ENCODE measurements at places on chromosomes 2 and 18. TPM values are rescaled to one million over a fixed set of nuclear protein-coding genes. Genes with fewer than 3 reads are reported as not detected.
A peak's percentile ranks its signal among the peaks of the same experiment; 100 is the strongest.

DNA sequence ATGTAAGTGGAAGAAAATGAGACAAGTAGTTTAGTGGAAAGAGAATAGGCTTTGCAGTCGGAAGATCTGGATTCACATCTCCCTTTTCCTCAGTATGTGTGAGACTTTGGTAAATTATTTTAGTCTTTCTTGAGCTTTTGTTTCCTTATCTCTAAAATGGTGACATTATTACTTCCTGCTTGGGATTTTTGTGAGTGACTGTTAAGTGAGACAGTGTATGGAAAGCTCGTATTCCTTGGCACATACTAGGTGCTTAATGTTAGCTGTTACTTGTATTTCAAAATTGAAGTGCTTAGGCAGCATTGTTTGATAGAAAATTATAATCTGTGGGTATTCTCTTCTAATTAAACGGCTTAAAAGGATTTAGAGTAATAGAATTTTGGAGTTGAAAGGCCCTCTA lies 2.0 kb downstream of the ZNF638 start:
- no peak for DNase-seq

- peak; percentile 10 for DNase-seq
These were observed 26.5 kb downstream of the SLC4A5 start for GRCh38 chr2:74316627-74317295.

GLI2 gene
- 0.32 TPM for polyA plus RNA-seq

DNA sequence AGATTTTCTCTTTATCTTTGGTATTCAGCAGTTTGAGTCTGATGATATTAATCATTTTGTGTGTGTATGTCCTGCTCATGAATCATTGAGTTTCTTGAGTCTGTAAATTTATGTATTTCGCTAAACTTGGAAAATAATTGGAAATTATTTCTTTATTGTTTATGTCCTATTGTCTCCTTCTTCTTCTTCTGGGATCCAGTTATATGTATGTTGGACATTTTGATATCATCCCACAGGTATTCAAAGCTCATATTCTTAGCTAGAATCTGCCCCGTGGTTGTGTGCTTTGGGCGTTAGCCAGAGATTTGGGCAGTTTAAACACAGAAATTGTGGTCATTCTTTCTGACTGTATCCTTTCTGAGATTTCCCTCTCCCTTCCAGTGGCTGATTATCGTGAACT lies 243.0 kb upstream of the SPRED2 start:
- DNase-seq = no peak

DNA sequence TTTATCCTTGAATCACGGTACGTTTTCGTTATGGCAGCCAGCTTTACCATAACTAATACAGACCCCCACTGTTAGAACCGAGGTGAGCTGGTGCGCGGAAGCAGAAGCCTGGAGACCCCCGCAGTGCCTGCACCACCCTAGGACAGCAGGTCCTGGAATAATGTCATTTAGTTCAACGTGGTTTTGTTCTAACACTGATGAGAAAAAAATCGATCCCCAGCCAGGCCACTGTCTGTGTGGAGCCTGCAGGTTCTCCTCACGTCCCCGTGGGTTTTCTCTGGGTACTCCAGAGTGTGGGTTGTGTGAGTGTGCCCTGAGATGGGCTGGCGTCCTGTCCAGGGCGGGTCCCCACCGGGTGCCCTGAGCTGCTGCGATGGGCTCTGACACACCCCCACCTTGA lies 69.9 kb upstream of the ST3GAL5 start:
- no peak for DNase-seq

DNA sequence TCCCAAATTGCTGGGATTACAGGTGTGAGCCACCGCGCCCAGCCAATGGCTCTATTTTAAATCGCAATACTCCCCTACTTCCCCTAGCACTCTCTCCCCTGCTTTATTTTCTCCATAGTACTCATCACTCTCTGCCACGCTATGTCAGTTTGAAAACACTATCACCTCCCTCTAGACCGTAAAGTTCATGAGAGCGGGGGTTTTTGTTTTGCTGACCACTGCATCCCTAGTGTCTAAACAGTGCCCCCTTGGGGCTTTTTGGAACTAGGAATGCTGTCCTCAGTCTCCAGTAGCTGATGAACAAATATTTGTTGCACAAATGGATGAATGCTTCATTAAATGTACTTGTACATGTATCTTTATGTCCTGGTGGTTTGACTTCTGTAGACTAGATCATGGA lies 44.1 kb downstream of the ATOH8 start:
- no peak for DNase-seq

THSD7B gene
- polyA plus RNA-seq = 0.34 TPM

GRCh38 chr18:2992995-2993877 lies 19.7 kb downstream of the LPIN2 start:
- no peak for DNase-seq

- peak; percentile 21 for DNase-seq
These were observed 43.5 kb upstream of the NXPH2 start for GRCh38 chr2:138823666-138824065.

DNA sequence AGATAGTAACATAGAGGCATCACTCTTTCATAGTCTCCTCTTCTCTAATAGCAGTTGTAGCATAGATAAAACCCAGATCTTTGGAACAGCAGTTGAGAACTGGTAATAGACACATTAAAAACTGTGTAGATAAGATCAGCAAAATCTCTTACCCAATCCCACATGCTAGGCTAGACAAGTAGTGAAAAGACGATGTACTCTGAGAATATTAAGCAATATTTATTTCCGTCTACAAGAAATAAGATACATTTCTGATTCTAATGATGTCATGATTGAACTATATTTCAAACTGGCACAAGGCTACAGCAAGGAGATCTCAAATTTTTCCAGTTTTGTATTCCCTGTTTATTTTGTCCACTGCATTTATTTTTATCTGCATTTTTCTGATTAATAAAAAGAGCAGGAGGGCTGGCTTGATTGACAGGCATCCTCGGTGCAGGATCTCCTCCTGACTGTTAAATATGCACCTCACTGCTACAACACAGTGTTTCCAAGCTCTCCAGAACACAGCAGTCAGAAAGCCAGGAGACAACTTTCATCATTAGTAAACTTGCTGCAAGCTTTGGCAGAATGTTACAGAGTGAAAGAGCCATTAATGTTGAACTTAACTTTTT lies 73.3 kb upstream of the ATIC start:
- no peak for DNase-seq

HOXD13 gene
- not detected for polyA plus RNA-seq

DNA sequence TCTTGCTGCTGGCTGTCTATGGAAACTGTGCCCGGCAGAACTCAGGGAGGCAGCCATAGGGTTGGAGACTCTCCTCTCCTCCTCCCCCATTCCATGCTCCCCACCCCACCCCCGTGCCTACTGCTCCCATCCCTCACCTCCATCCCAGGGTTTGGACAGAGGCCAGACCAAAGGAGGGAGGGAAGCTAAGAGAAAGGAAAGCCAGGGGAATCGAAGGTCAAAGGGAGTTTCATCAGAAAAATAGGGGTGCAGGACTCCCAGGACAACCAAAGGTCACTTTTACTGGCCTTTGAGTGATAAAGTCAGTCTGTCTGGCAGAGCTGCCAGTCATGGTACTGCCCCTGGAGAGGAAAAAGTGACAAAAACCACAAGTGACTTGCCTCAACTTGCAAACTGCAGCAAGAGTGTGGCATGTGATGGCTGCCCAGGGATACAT lies 187.3 kb upstream of the CTAGE1 start:
- DNase-seq = no peak

GRCh38 chr2:239792405-239793084 lies 232.6 kb downstream of the NDUFA10 start:
- no peak for DNase-seq

- no peak for DNase-seq
These were observed 394 bp downstream of the SCYGR3 start for GRCh38 chr2:227614246-227614645.

DNA sequence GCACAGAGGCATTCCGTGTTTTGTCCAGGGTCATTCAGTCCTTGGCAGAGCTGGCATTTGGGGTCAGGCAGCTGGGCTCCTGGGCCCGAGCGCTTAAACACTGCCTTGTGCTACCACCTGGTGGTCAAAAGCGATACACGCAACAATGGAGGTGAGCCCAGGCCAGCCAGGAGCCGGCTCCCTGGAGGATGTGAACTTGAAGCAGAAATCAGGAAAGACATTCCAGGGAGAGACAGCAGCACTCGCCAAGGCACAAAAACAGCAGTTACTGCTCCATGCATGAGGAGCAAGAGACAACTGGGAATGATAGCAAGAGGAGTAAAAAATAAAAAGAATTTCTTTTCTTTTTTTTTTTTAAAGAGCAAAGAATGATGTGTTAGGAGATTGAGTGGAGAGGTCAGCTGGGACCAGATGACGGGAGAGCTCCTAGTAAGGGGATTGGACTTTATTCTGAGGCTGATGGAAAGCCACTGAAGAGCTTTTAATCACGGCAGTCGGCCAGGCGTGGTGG lies 20.7 kb downstream of the SCYGR8 start:
- DNase-seq = peak; percentile 86

GRCh38 chr2:172525601-172526000 lies 30.3 kb upstream of the PDK1 start:
- no peak for DNase-seq

DNA sequence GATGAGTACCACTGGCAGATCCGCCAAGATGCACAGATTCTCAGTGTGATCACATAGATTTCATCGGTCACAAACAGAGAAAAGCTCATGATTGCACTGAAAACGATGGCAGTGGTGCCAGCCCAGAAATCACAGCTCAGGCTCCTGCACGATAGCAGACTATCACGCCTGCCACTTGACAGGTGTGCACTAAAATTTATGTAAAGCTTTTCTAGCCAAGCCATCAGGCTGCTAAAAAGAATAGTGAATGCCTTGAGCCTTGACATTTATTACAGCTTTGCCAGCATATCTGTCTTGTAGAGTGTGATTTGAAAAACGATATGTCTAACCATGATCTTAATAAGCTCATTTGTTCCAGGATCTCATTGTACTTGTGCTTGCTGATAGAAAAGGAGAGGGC lies 409.5 kb upstream of the CWC22 start:
- no peak for DNase-seq

CNTNAP5 gene
- not detected for polyA plus RNA-seq

DNA sequence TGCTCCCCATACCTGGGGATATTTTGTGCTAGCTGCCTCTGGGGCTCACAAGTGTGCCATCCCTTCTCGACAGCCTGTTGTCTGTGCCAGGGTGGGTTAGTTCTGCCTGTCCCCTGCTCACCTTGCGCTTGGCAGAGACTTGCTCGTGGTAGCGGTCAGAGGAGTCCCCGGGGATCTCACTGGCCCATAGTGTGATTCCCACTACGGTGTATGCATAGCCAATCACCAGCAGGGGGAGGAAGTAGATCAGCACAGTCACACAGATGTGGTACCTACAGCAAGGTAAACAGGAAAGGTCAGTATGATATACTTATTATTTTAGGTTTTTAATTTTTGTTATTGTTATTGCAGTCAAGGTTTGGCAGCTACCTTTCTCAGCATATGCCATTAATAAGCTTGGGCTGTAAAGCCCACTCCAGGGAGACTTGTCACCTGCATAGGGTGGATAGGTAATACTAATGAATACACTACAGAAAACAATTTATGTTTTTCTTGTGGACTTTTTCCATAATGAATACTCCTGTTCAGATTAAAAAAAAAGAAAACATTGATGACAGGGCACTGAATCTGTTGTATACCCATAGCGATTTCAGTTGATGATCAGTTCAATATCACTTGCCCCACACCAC lies 95.2 kb downstream of the POLE4 start:
- DNase-seq = peak; percentile 21

DNA sequence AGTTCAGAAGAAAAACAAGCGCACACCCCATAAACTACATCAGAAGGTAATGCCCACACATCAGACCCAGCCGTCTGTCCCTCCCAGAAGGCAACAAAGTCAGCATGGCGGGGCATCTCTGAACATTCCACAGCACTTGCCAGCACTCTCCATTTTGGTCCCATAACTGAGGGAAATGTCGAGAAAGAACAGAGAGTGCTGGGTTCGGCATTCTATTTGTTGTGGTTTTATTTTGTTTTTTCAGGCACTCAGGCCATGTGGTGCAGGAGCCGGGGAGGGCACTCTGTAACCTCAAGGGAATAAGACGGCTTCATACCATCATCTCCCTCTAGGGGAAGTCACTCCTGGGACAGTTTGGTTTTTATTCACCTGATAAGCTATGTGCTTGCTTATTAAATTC lies 156.0 kb downstream of the SEPTIN10 start:
- DNase-seq = no peak

PPP1CB gene
- polyA plus RNA-seq = 63.3 TPM

GRCh38 chr2:215969131-215969841 lies 44.1 kb downstream of the MREG start:
- DNase-seq = no peak

GRCh38 chr2:226934546-226935201 lies 98.8 kb downstream of the RHBDD1 start:
- no peak for DNase-seq

ALKAL2 gene
- 8.0 TPM for polyA plus RNA-seq

PCARE gene
- 1.3 TPM for polyA plus RNA-seq

Measured in kidney (tissue), 22 donors.